ENCODE measurements at places on chromosomes 2 and 18.

DNA sequence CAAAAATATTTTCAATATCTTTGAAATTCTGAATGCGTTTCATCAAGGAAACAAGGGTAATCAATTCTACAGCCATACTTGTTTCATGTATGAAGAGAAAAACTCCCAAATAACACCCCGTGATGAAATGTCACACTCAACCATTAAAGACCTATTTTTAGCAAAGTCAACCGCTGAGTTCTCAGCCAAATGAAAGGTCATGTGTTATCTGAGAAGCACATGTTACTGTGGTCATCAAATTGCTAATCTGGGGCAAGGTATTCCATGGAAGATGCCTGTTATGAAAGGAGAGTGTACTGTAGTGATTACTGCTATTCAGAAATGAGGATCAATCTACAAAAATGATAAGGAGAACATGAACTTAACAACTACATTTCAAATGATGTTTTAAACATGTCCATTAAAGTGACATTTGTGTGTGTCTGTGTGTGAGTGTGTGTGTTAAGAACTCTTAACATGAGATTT, 126.7 kb downstream of the BCL2 start:
- peak; percentile 89 for DNase-seq

GRCh38 chr18:59264121-59264571, 9.1 kb downstream of the RAX start:
- DNase-seq = no peak

DNA sequence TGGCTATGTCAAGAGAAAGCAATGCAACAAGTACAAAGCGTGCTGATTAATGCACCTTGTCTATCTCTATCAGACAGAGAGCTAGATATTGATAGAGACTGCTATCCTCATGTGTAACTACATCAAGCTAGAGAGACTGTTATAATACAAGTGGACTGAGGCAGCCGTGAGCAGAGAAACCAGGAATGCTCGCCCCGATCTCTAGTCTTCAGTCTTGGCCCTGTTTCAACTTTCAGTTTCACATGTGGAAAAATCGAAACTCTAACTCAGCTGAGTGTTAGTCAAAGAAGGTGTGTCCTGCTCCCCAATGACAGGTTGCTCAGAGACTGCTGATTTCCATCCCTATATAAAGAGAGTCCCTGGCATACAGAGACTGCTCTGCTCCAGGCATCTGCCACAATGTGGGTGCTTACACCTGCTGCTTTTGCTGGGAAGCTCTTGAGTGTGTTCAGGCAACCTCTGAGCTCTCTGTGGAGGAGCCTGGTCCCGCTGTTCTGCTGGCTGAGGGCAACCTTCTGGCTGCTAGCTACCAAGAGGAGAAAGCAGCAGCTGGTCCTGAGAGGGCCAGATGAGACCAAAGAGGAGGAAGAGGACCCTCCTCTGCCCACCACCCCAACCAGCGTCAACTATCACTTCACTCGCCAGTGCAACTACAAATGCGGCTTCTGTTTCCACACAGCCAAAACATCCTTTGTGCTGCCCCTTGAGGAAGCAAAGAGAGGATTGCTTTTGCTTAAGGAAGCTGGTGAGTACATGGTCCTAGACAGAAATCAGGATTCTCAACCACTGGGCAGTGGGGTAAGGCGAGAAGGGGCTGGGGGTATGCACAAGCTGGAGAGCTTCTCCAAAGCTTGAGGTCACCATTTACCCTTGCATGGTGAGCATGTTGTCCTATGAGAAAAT, at the start of gene RSAD2:
TSS of gene RSAD2 (plus strand) at position 376 of the 903 bp plus-strand sequence. CDS start at position 400, 24 bp downstream.
- peak; percentile 93 for DNase-seq

DNA sequence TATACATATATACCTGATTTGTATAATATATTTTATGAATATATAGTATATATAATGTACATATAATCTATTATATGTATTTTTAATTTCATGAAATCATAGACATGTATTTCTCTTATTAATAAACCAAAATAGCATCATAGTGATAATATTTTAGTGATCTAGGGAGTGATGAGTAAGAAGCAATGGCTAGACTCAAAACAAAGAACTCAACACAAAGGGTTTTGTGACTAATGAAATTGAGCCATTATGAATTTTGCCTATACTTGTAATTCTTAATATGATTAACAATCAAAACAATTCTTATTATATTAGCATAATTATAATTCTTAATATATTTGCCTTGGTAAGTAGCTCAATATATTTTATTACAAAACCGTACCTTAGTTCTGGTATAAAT, 1614.1 kb upstream of the TMEFF2 start:
- DNase-seq = no peak

GRCh38 chr2:69945441-69945840, 16.0 kb downstream of the ASPRV1 start:
- DNase-seq = peak; percentile 91

Measured in inflammatory macrophage treated with lipopolysaccharide for 4 hours (primary cell).